Caco-2 (cell line): ENCODE measurements at places on chromosomes 3 and 15. TPM values are rescaled to one million over a fixed set of nuclear protein-coding genes. Genes with fewer than 3 reads are reported as not detected.

SOX2 gene
- 33.4 and 34.1 TPM in 2 replicates for total RNA-seq

NMNAT3 gene
- 17.5 and 17.6 TPM in 2 replicates for total RNA-seq

C3orf85 gene
- total RNA-seq: 0.48 and 0.81 TPM in 2 replicates

SPINK8 gene
- total RNA-seq: not detected in 2 replicates

PLXNB1 gene
- 149 and 164 TPM in 2 replicates for total RNA-seq

KCNAB1 gene
- 0.14 and 0.44 TPM in 2 replicates for total RNA-seq

LRRC28 gene
- total RNA-seq: 15.2 and 17.8 TPM in 2 replicates

OXSM gene
- total RNA-seq: 11.1 and 13.1 TPM in 2 replicates

CFAP44 gene
- total RNA-seq: 2.4 and 5.1 TPM in 2 replicates

THBS1 gene
- 288 and 342 TPM in 2 replicates for total RNA-seq

GOLGA8A gene
- 42.4 and 55.8 TPM in 2 replicates for total RNA-seq

MNS1 gene
- total RNA-seq: 2.6 and 3.0 TPM in 2 replicates

DGKG gene
- 0.32 and 0.81 TPM in 2 replicates for total RNA-seq

SH3BP5 gene
- 20.8 and 26.1 TPM in 2 replicates for total RNA-seq

RTP4 gene
- not detected in 2 replicates for total RNA-seq

MEIS2 gene
- 28.5 and 28.7 TPM in 2 replicates for total RNA-seq

MST1R gene
- 11.8 and 13.6 TPM in 2 replicates for total RNA-seq

SUSD5 gene
- not detected in 2 replicates for total RNA-seq

EIF3J gene
- total RNA-seq: 179 and 182 TPM in 2 replicates

CDHR4 gene
- not detected in 2 replicates for total RNA-seq

SERINC4 gene
- total RNA-seq: 0.21 and 0.23 TPM in 2 replicates
